ENCODE measurements at places on chromosomes 12 and 14. TPM values are rescaled to one million over a fixed set of nuclear protein-coding genes. Genes with fewer than 3 reads are reported as not detected.

The L3HYPDH gene
- 47.0 TPM for total RNA-seq

The EFS gene
- not detected for total RNA-seq

The WNT1 gene
- total RNA-seq: not detected

The NRL gene
- 0.76 TPM for total RNA-seq

The COX8C gene
- total RNA-seq: not detected

The COX14 gene
- total RNA-seq: 48.4 TPM

The SRRM4 gene
- not detected for total RNA-seq

The RPL36AL gene
- total RNA-seq: 287 TPM

The DHRS2 gene
- not detected for total RNA-seq

The NGB gene
- not detected for total RNA-seq

The KRT80 gene
- 11.1 TPM for total RNA-seq

The FMNL3 gene
- 69.2 TPM for total RNA-seq

The RNASE7 gene
- not detected for total RNA-seq

The PROX2 gene
- total RNA-seq: not detected

The FAM90A1 gene
- total RNA-seq: 0.15 TPM

The FGF6 gene
- total RNA-seq: not detected

The MYF6 gene
- not detected for total RNA-seq

The JPH4 gene
- total RNA-seq: not detected

The ENDOU gene
- total RNA-seq: not detected

The LRRC10 gene
- not detected for total RNA-seq

The IL23A gene
- total RNA-seq: not detected

The MMP19 gene
- total RNA-seq: 0.32 TPM

The RFLNA gene
- 14.6 TPM for total RNA-seq

The KRT77 gene
- total RNA-seq: not detected

The OR6C2 gene
- total RNA-seq: not detected

The ATXN7L3B gene
- total RNA-seq: 25.2 TPM

The SOAT2 gene
- total RNA-seq: not detected

The POTEM gene
- not detected for total RNA-seq

The UNC119B gene
- total RNA-seq: 20.1 TPM

The CAPS2 gene
- total RNA-seq: 2.3 TPM

The TMEM229B gene
- 0.15 TPM for total RNA-seq

The SLCO1A2 gene
- total RNA-seq: not detected

The FUT8 gene
- total RNA-seq: 36.7 TPM

The SPIC gene
- total RNA-seq: not detected

The LRRK2 gene
- 3.8 TPM for total RNA-seq

The DDX55 gene
- total RNA-seq: 19.0 TPM

The CLEC12A gene
- total RNA-seq: not detected

The PTPN6 gene
- under 0.01 TPM for total RNA-seq

The IKZF4 gene
- 0.65 TPM for total RNA-seq

The KRT6A gene
- total RNA-seq: not detected

The TMTC2 gene
- 4.2 TPM for total RNA-seq

The HRK gene
- not detected for total RNA-seq
